Stimulated activated CD8-positive, alpha-beta memory T cell treated with anti-CD3 and anti-CD28 coated beads, Interleukin-15, amount 100 ng/mL, for 24 hours (primary cell): ENCODE measurements at places on chromosomes 16 and 17.

DNA sequence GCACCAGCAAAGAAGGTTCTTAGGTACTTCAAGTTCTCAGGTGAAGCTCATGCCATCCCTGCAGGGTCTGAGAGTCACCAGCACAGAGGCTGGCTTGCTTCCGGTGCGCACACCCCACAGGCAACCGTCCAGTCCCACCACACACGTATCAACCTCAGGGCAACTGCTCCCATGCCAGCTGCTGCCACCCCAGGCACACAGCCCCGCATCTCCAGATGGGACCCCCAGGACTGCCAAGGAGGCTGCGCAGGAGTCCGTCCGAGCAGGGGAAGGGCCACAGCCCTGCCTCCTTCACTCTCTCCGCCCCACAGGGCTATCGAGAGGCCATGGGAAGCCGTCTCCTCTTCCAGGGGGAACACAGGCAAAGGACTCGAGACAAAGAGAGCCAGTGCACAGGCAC lies 13.3 kb downstream of the KIFC3 start:
- no peak for DNase-seq

DNA sequence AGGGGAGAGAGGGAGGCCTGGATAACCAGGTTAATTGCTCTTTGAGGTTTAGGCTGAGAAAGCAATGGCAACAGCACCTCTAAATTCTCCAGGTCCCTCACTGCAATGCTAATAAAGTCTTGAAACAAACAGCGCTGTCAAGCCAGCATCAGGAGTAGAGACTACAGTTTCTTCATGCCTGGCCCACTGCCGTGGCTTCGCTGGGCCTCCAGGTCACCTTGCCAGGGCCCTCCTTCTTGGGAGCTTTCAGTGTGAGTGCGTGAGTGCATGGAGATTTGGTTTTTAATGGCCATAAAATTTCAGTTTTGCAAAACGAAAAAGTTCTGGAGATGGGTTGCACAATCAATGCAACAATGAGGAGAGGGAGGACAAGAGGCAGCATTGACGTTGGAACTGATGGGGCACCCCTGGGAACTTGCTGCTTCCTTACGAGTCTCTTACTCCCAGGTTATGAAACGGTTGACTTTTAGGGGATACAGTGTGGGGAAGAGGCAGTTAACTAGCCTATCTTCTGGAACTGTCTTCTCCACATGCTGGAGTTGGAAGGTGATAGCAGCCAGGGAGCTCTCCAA lies 229.4 kb downstream of the XYLT1 start:
- DNase-seq, result no peak

- DNase-seq, result no peak
Measured at GRCh38 chr16:30031477-30031918, 427 bp upstream of the TLCD3B start.

- no peak for DNase-seq
Measured at GRCh38 chr17:78130437-78131101, at the start of gene TMC8. Gene TMC8 (plus strand): TSS chr17:78130771. CDS start chr17:78131589, 818 bp downstream.

- no peak for DNase-seq
Measured at GRCh38 chr17:55743103-55743679, 7.7 kb upstream of the PCTP start.

GRCh38 chr17:40284085-40284713 lies 3.5 kb upstream of the CDC6 start:
- DNase-seq, result no peak

DNA sequence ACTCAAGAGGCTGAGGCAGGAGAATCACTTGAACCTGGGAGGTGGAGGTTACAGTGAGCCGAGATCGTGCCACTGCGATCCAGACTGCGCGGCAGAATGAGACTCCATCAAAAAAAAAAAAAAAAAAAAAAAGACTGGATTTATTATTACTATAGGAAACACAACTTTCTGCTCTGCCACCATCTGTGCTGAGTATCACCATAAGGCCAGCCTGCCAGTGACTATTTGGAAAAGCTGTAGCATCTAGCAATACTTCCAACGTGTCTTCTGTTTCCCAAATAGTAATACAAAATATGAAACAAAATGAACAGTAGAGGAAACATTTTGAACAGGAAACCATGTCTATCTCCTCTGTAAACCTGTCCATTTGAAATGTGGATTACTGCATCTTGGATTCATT lies 43.6 kb upstream of the CRYM start:
- DNase-seq, result no peak

- no peak for DNase-seq
Measured at GRCh38 chr16:84640145-84640544, 8.2 kb upstream of the KLHL36 start.

GRCh38 chr17:67700037-67700724 lies 17.6 kb upstream of the NOL11 start:
- DNase-seq, result no peak

GRCh38 chr17:54982399-54982798 lies 13.8 kb downstream of the STXBP4 start:
- no peak for DNase-seq

DNA sequence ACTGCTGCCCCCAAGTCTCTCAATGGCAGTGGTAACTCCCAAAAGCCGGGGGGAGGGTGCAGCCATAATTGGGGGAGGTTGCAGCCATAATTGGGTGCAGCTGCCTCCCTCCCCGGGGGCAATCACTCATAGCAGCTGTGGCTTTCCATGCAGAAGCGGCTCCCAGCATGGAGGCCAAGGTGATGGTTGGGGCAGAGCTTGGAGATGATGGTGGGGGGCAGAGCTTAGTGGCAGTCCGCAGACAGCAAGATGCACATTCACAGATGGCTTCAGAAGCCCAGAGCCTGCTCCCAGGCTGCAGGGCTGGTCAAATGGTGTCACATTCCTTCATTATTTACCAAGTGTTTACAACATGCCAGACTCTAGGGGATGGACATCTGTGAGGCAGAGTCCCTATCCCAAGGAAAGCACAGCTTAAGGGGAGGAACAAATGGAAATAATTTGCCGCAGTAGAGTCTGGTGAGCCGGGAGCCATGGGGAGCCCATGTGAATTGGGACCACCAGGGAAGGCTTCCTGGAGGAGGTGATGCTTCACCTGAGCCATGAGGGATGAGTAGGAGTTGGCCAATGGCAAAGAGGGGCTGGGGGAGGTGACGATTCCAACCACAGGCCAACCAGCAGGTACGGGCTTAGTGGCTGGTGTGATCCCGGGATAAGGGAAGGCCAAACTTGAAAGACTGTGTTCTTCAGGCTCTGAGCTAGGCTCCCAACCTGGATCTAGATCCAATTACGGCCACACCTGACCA lies 8.1 kb downstream of the DOC2B start:
- no peak for DNase-seq

DNA sequence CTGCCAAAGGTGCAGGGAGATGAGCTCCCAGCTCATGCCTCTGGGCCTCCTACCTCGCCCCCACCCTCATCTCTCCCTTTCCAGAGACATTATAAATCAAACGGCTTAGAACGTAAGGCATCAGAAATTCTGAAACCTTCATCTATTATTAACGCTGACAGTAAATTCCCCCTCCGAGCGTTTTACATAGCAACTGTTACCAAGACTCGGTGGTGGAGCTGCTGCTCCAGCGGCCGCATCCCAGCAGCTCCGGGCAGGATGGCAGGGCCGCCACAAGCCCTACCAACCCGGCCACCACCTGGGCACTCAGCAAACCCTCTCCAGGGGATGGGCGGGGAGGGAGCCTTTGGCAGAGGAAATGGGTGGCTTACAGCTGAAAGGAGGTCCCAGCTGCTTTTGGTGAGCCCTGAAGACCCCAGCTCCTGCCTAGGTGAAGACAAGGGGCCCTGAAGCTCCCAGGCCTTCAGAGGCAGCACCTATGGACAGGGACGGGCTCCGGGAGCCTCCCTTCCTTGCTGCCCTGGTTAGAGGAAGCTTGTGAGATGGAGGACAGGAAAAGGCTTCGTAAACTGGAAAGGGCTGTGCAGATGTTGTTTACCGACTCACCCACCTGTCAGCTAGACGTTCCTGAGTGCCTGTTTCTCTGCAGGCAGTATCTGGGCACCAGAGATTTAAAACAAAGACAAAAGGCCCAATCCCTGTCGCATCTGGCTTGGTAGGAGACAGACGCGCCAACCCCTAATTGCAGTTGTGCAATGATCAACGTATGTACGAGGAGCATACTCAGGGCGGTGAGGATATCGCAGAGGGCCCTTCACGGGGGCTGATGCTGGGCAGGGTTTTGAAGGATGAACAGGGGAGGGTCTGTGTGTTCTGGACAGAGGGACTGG lies 76.9 kb downstream of the RAI1 start:
- DNase-seq, result no peak

DNA sequence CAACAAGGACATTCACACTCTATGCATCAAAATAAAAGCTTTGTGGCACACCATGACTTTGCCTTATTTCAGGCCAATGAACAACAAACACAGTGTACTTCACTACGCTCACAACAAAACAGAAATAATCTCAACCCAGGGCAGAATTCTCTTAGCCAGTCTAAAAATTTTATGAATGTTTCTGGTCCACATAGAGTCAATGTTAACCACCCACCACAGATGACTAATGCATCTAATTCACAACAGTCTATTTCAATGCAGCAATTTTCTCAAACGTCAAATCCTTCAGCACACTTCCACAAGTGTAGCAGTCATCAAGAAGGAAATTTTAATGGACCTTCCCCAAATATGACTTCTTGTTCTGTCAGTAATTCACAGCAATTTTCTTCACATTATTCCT lies 101.7 kb downstream of the CHD9 start:
- DNase-seq, result no peak

DNA sequence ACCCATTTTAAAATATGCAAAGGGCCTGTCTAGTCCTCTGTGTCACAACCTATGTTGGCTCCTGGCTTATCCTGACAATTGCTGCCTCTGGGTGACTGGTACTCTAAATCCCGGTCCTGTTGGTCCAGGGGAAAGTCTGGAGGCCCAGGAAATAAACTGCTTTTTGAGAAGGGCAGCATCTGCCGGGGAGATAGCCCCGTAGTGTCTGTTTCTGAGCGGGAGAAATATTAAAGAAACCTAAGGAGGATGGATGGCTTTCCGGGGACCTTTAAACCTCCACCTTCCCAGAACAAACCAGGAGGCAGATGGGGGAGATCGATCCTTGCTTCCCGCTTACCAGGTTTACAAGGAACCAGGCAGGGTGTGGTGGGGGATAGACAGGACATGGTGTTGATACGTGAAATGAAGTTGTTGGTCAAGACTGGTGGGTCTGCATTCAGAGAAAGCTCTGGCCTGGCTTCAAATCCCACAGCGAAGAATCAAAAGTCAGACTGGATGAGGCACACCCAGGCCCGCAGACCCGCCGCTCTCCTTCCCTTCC lies 3.8 kb downstream of the HOXB2 start:
- no peak for DNase-seq

GRCh38 chr16:19513377-19514053 lies 8.4 kb downstream of the GDE1 start:
- no peak for DNase-seq

DNA sequence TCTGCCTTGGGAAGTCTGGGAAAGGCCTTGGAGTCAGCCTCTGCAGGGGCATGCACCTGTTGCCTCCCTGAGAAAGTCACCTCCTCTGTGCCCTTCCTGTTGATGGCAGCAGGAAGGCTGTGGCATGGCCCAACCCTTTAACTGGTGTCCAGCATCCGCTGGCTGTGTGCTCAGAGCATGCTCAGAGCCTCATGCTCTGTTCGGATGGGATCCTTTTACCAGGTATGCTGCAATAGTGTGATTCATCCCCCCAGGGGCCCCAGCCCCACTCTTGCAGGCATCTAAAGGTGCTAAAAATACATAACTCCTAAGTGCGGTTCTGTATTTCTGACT lies 24.9 kb downstream of the KLHL36 start:
- DNase-seq, result no peak

DNA sequence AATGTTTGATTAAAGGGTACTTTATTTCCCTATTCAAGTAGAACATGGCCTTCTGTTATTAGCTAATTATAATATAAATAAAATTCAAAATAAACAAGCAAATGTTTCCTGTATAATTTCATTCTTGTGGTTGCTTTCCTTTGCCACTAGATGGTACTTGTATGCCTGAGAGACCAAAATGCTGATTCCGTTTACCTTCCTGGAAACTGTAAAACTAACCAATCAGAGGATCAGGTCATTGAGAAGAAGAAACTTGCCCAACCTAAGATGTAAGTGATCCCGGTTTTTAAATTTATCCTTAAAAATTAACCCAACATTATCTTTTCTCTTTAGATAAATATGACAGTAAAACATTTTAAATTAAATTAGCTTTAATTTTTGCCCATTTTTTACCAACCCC lies 8.1 kb upstream of the ABCA5 start:
- DNase-seq, result no peak

DNA sequence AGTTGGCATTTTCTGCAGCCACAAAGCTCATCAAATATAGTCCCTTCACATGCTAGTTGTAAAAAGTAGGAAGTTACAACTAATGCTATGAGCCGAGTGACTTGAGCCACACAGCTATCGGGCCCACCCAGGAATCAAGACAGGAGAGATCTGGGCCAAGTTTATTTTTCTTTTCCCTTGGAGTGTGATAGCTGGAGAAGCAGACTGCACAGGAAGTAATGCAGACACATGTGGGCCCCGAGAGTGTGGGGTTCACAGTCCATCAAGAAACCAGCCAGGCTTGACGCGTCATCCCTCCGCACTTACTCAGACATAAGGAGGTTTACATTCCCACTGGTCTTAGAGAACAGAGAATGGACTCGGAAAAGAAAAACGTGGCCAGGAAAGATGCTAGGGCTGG lies 403.1 kb upstream of the CDH11 start:
- DNase-seq, result no peak

GRCh38 chr17:46043606-46044005 lies 44.6 kb downstream of the STH start:
- DNase-seq, result no peak

DNA sequence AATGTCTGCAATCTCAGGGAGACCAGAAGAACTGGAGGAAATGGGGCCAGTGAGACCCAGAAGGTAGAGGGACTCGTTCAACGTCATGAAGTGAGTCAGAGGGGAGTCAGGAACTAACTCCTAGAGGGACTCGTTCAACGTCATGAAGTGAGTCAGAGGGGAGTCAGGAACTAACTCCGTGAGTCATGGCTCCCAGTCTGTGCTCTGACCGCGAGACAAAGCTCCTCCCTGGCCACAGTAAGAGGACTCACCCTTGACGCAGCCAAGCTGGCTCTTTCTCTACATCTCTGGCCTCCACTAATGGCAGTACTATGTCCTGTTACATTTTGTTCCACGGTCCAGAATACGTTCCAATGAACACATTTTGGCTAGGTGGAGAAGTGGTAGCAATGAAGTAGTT lies 902.5 kb downstream of the KCNJ2 start:
- no peak for DNase-seq

DNA sequence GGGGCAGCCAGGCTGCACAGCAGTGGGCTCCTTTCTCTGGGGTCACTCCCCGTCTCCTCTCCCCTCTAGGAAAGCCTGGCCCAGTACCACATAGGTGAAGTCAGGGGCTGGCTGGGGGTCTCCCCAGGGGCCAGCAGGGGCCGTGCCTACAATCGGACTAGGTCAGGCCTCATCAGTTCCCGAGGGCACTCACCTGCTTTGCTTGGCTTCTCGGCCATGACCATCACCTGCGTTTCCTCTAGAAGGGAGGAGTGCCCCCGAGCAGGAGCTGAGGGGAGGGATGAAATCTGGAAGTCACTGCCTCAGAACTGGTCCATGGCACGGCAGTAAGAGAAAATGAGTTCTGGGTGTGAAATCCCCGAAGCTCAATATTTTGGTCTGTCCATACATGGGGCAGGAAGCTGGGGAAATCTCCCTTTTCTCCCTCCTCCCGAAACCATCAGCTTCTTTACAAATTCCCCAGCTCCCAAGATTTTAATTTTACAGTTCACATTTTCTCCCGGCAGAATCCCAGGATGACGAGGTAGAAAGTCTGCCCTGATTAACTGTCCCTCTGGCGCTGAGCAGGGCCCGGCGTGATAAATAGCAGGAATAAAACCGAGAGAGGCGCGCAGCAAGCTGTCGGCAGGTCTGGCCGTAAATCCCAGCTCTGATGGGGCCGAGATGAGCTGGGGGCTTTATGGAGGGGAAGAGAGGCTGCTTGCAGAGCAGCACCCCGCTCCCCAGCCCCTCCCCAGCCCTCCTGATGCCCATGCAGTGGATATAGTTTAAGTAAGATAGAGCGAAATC lies 172.1 kb downstream of the RBFOX3 start:
- DNase-seq, result no peak
